ELF-1 (cell line): ENCODE measurements at places on chromosomes 12 and 14.

DNA sequence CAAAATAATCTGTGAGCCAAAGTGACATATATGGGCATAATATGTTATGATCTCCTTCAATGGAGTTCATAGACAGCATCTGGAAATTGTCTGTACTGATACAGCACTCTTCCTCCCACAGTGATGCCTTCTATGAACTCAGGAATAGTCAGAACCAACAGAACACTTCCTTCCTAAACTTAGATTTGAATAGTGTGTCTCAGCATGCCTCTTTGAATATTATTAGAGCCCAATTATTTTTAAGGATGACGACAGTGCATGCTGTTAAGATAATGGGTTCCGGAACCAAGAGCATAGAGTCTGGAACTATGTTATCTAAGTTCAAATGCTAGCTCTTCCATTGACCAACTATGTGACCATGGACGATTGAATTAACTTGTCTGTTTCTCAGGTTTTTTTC lies 386.6 kb upstream of the PRICKLE1 start:
- no peak for DNase-seq

DNA sequence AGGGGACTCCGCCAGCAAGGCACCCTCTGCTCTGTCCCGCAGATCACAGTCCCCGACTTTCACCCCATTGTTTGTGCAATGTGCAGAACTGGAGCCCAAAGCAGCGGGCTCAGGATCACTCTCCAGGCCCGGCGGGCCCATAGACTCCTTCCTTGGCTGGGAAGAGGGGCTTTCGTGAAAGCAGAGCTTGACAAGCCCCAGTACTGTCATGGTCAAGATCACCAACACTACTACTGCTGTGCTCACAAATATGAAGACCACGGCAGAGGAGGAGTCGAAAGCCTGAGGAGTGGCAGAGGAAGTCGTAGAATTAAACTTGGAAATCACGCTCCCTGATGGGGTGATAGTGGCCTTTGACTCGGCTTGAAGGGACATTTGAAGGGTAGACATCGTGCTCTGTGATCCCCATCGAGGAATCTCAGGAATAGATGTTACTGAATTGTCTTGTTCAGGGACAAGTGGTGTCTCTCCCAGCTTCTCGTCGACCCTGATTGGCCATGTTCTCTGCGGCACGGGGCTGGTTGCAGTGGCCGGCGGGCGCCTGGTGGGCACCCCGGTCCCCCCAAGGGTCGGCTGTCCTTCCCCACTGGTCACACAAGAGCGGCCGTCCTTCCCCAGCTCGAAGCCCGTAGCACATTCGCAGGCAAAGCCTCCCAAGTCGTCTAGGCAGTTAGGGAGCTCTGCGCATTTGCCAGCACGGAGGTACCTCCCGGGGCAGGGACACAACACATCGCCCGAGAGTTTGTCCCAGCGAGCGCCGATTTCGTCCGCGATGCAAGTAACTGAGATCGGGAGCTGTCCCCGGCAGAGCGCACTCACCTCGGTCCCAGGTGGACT lies 1.1 kb downstream of the CLEC14A start:
- peak; percentile 1 for DNase-seq

GRCh38 chr12:120229487-120230325 lies 28.8 kb upstream of the RPLP0 start:
- peak; percentile 93 for DNase-seq

DNA sequence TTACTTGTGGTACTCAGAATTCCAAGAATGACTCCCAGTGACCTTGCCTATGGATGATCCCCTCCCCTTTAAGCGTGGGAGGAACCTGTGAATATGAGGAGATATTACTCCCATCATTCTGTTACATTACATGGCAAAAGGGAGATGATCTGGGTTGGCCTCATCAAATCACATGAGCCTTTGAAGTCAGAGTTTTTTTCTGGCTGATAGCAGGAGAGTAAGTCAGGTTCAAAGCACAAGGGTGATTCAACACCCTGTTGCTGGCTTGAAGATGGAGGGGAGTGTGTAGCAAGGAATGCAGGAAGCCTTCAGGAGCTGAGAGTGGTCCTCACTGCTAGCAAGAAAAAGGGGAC lies 9.1 kb upstream of the MDM2 start:
- no peak for DNase-seq

DNA sequence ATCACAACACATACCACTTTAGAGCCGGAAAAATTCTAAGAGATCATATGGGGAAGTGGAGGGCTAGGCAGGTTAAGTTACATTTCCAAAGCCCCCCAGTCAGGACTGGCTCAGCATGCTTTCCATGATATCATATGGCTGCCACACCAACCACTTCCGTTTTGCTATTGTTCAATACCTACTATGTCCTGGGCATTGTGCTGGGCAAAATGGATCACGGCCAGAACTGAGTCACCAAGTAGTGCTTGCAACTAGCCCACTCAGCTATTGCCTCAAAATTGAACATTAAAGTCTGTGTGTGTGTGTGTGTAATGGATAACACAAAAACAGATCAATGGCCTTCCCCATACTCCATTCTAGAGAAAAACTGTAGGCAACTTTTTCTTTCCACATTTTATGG lies 22.7 kb downstream of the WIF1 start:
- no peak for DNase-seq

GRCh38 chr12:49539406-49540228 lies 787 bp downstream of the KCNH3 start:
- DNase-seq = no peak

DNA sequence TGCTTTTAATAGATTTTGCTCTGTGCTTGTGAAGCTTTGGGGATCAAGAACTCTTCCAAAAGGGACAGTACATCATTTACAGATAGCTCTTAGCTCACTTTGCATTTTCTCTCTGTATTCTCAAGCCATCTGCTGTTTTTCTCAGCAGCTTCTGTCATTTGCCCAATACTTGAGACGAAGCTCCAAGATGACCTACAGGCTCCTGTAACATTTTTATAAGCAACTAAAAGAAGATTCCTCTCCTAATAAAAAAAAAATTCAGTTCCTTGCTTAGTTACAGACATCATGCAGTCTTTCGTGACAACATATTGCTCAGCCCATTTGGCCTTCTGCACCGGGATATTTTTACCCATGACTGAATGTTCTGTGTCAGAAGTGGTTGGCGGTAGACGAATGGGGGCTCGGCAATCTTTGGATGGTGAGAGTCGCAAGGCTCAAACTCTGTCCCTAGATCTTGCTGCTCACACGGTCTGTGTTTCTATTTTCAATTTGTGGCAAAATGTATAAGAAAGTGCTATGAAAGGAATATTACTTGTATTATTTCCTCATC lies 215.6 kb downstream of the FSCB start:
- no peak for DNase-seq

DNA sequence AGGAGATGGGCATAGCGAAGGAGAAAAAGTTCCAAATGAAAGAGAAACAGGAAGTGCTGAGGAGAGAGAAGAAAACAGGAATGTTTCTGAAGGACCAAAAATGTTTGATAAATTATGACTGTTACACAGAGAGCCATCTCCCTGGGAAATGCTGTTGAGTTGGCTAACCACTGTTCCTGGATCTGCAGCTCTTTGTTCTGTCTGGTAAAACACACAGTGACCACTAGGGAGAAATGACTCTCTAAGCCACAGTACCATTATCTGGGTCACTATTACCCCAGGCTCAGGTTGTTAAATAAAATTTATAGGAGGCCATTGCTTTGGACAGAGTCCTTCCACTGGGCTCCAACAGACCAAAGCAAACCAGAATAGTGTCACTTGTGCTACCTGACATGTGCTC lies 219.3 kb downstream of the CRADD start:
- DNase-seq = no peak

DNA sequence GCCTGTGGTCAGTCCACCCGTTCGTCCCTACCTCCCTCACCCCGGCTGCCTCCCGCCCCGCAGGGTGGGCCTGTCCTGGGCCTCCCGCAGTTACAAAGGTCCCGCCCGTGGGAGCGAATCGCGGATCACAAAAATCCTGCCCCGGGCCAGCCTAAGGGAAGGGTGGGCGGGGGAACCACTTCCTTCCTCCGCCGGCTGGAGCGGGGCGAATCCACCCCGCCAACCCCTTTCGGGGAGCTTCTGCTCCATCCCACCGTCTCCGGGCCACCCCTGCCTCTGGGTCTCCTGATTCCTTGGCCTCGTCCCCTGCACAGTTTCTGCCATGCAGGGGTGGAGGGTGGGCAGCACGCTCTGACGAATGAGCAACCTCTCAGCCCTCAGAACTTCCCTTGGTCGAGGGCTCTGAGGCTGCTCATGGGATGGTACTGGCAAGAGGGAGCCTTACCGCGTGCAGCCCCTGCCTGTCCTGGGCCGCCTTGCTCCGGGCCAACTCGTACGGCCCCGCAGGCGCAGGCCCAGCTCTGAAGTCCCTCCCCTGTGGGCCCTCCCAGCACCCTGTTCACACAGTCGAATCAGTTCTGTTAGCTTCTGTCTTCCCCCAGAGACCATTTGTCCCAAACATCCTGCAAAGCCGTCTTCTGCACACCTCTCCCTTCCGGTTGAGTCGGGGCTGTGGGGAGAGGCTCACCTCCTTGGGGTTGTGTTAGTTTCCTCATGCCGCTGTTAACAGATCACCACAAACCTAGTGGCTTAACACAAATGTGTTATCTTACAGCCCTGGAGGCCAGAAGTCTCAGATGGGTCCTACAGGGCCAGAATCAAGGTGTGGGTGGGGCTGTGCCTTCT lies 589 bp upstream of the HVCN1 start:
- peak; percentile 74 for DNase-seq

GRCh38 chr12:129520739-129521138 lies 383.1 kb downstream of the TMEM132D start:
- DNase-seq = no peak

DNA sequence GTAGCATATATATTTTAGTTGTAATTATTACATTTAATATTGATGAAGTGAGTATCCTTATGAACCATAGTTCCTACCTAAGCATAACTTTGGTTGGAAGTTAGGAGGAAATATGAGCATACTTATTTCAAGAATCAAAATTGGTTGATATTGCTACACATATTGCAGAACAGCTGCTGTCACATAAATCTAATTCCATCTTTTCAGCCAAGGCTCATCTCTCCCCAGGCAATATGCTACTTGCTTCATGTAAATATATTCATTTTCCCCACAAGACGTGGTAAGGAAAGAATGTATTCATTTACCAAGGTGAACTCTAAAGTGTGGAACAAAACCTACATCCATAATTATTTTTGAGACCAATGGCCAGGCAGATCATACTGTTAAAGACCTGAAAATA lies 62.5 kb upstream of the HIF1A start:
- DNase-seq = no peak

GRCh38 chr12:111823891-111824290 lies 18.1 kb upstream of the MAPKAPK5 start:
- no peak for DNase-seq

GRCh38 chr12:1911598-1912575 lies 6.6 kb downstream of the CACNA2D4 start:
- DNase-seq = no peak

- DNase-seq = no peak
Measured at GRCh38 chr14:59687663-59688062, 111.1 kb upstream of the CCDC175 start.

- no peak for DNase-seq
Measured at GRCh38 chr12:65637774-65638173, 186.5 kb upstream of the HMGA2 start.

DNA sequence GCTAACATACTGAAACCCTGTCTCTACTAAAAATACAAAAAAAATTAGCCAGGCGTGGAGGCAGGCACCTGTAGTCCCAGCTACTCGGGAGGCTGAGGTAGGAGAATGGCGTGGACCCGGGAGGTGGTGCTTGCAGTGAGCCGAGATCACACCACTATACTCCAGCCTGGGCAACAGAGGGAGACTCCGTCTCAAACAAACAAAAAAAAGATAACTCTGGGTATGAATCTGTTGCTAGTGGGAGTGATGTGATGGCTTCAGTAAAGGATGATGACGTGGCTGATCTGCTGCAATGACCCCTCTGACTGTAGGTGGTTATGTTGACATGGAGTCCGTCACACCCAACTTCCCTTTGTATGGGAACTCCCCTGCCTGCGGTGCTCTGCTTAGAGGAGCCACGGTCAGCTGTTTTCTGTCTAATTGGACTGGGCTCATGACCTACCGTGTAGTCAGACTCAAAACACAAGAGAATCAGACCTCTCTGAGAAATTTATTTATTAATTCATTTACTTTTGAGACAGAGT lies 59.1 kb upstream of the MED13L start:
- no peak for DNase-seq

DNA sequence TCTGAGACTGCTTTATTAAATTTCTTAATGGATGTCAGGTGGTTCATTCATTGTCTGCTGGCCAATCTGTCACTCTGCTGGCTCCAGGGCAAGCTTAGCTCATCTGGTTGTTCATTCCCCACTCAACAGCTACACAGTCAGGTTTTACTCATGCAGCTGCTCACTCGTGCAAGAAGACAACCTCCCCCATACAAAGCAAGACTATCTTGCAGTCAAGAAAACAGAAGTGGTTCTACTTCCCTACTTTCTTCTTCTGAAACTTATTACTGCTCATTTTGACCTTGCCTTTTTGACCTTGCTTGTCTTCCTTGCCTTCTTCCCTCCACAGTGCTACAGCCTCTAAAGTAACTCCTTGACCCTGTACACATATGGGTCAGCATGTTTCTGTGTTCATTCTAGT lies 277.9 kb downstream of the SSPN start:
- DNase-seq = no peak

- DNase-seq = no peak
Measured at GRCh38 chr12:119406308-119406707, 71.8 kb downstream of the CCDC60 start.

- DNase-seq = no peak
Measured at GRCh38 chr12:61991661-61992060, 268.5 kb upstream of the USP15 start.

DNA sequence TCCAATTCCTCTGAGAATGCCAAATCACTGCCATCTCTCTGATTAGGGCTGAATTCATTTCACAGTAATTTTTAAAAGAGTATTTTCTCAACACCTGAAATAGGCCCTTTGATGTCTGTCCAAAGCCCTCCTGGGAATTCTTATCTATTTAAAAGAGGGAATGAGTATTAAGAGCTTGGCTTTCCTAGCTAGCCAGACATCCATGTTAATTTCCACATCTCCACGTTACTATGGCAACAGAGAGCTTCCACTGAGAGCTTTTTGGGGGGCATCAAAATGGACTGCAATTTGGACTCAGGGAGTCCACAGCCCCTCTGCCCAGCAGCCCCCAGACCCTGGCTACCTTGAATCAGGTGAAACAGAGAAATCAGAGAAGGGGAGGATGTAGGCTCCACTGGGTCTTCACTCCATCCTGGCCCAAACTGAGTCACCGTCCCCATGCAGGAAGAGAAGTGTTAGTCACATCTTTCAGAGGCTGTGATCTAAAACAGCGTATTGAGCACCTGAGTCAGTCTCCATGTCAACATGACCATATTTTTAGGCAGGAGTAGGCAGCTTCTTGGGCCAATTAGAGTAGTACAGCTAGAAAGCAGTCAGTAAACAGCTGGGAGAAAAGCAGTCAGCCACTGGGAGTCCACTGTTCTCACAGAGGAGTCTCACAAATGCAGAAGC lies 7.0 kb upstream of the FICD start:
- no peak for DNase-seq
